ENCODE measurements at places on chromosomes 12 and 14.

- no peak for DNase-seq
Observed at GRCh38 chr12:91346827-91347226, 164.2 kb upstream of the DCN start.

- DNase-seq: no peak
Observed at GRCh38 chr14:56413721-56414120, 165.9 kb upstream of the TMEM260 start.

GRCh38 chr12:27291862-27292261 is 40.8 kb upstream of the BMAL2 start:
- no peak for DNase-seq

DNA sequence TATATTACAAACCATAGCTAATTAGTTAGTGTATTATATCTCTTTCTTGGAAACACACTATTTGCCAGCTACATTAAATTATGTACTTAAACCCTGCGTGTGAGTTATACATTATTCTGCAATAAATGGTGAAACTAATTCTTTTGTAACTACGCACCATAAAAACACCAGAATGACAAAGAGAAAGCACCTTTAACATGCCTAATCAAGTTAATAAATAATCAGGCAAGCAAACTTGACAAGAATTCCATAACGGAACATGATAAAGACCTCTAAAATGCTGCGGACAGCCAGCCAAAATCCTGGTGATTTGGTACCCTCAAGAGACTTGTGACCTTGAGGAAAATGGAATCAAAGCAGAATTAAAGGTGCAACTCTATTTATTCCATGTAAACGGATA is 375.3 kb upstream of the KITLG start:
- DNase-seq: no peak

- DNase-seq: no peak
Observed at GRCh38 chr12:113287146-113287898, 47.6 kb downstream of the SLC8B1 start.

DNA sequence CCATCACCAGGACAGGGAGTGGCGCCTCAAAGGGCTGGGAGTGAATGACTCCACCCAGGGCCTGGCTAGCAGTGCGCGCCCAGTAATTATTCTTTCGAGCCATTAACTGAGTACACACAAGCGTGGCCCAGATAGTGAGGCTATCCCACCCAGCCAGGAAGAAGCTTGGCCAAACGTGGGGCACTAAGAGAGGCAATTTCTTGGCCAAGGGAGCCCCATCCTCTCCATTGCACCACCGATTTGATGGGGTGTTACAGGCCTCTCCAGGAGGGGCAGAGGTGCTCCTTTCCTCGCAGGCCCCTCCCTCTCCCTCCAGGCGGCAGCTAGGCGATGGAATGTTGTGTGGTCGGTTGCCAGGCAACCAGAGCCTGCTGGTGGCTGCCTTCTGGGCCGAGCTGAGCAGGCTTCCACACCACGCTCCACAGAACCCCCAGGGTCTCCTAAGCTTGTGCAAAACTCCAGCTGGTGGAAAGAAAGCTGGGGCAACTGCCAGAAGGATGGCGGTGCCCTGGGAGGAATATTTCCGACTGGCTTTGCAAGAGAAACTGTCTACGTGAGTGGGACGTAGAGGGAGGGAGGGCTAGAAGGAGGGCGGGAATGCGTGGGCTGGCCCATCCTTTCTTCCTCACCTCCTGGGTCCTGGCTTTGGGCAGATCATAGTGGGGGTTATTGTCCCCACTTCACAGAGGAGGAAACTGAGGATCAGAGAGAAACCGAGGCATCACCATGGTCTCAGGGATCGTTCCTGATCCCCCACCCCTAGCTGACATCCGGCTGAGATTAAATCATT is at the start of gene CFAP73:
CFAP73 (plus strand) TSS at position 364 of the 790 bp plus-strand sequence; CDS start at position 498, 134 bp downstream.
- no peak for DNase-seq

DNA sequence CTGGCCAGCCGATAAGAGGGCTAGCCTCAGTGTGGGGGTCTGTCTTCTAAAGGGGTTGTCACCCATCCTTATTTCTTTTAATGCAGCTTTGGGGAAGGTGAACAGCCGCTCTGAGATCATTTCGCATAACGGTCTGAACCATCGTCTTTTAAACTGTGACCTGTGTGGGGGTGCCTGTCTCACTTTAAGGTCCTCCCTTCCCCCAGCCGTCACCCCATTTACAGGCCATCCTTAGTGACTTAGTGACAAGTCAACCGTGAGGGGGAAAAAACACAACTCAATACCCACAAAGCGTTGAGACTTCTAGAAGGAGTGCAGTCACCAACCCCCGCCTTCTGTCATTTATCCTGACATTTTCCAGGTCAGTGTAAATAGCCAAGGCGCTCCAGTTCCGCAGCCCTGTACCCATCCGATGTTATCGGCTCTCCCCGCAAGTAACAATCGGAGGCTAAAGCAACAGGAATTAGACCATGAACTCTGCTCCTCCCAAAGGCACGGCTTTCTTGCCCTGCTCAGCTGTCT is 505 bp upstream of the DENND5B start:
- no peak for DNase-seq

- no peak for DNase-seq
Observed at GRCh38 chr14:64646103-64646502, 58.1 kb upstream of the PLEKHG3 start.

DNA sequence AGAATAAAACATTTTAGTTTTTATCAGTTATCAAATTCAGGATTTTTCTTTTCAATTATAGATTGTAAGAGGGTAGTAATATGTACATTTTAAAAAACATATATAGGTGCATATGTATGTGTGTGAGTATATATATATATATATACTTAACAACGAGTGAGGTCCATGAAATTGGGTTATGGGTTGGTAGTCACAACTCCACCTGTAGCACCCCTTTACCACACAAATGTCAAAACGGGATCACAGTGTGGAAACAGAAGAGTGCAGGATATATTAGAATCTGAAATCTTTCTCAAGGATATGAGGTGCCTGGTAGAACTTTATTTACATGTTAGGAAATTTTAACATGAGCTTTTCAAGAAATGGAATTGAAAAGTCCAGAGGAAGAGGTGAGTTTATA is 31.3 kb downstream of the MIA2 start:
- DNase-seq: no peak

DNA sequence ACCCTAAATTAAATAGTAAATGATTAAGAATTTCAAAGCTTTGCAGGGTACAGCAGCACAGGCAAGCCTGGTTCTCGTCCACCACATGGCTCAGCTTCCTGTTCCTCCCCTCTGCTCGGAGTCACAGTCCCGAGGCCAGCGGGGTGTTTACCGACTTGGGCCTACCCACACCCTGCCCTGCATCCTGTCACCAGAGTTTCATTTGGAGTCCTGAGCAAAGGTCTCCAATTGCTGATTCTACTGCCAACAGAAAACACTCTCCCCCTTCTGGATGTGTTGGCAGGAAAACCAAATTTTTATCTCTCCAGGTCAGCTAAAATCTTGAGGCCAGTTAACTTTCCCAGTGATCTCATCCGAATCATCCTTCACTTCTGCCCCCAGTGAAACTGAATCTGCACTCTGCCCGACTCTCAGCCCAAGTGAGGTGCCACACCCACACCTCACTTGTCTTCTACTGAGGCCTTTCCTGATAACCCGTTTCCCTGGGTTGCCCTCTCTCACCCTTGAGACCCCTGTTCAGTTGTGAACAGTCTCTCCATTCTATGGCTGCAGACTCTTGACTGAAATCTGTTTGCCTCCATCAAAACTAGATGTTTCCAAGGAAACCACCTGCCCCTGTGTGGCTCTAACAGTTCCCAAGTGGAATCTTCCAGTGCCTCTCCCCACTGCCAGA is 71.2 kb downstream of the VCPKMT start:
- DNase-seq: peak; percentile 92

DNA sequence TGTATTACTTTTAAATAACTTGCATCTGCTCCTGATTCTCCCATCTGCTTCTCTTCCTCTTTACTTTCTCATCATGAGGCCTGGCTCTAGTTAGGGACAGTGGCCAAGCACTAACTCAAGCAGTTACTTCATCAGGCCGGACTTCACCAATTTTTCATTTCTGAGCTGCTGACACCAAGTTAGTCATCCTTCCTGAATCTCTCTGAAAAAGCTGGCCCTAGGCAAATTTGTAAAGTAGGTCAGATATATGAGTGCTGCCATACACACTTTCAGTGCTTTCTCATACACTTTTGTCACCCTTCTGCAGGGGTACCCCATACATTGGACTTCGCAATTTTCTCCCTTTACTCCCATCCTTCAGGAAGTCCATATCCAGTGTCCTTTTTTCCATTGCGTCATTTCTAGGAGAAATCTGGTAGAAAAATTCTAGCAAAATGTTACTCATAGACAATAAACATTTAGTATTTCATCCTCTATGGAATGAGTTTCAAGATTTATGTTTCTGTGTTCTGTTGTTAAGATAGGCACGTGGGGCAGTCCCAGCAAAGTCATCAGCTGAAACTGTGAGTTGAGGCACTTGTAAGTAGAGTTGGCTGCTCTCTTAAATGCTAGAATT is 276.8 kb upstream of the TMPO start:
- DNase-seq: no peak
